ENCODE measurements at places on chromosomes 6 and 20. TPM values are rescaled to one million over a fixed set of nuclear protein-coding genes. Genes with fewer than 3 reads are reported as not detected.

ASIP gene
- not detected for total RNA-seq

NR2E1 gene
- not detected for total RNA-seq

PRDM13 gene
- total RNA-seq, result not detected

MTO1 gene
- 56.6 TPM for total RNA-seq

CRISP2 gene
- not detected for total RNA-seq

HTR1E gene
- not detected for total RNA-seq

DNA sequence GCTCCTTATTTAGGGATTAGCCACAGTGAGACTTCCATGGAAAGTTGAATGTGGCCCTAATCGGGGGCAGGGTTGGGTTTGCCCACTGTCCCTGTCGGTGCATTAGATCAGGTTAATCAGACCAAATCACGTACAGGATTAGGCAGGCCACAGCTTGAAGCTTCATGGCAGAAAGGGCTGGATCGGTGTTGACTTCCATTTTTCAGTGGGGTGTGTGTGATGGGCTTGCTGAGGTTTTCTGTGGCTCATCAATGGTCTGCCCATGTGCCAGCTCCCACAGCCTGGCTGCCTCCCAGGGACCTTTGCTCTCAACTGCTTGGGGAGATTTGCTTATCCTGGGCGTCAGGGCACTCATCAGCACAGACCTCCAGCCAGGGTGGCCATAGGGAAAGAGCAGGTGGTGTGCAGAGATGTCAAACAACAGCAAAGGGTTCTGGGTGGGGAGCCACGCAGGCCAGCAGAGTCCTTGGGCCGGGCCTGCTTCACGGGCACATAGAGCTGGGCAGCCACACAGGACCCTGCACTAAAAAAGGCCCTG lies 130.7 kb downstream of the TFAP2C start:
- no peaks in the 10 kb centered on the region for H3K36me3 ChIP-seq
- H3K27me3 ChIP-seq, result no peaks in the 10 kb centered on the region
- no peak for DNase-seq
- H3K27ac ChIP-seq, result no peak overlapping the region
- no peak overlapping the region for H3K4me3 ChIP-seq
- H3K4me1 ChIP-seq, result no peaks in the 10 kb centered on the region

- no peak for DNase-seq
- H3K27me3 ChIP-seq, result no peaks in the 10 kb centered on the region
- no peaks in the 10 kb centered on the region for H3K36me3 ChIP-seq
- H3K27ac ChIP-seq, result no peak overlapping the region
- peaks cover 25% of the 10 kb centered on the region for H3K4me1 ChIP-seq
Observed at GRCh38 chr20:13149371-13150105, 71.5 kb upstream of the ISM1 start.

GRCh38 chr20:4151991-4152695 lies 136.8 kb upstream of the RNF24 start:
- H3K4me1 ChIP-seq, result peaks cover 18% of the 10 kb centered on the region
- no peak overlapping the region for H3K27ac ChIP-seq
- no peak for DNase-seq
- no peak overlapping the region for H3K4me3 ChIP-seq
- no peaks in the 10 kb centered on the region for H3K36me3 ChIP-seq
